ENCODE measurements at places on chromosomes 6 and 20. TPM values are rescaled to one million over a fixed set of nuclear protein-coding genes. Genes with fewer than 3 reads are reported as not detected.

DNA sequence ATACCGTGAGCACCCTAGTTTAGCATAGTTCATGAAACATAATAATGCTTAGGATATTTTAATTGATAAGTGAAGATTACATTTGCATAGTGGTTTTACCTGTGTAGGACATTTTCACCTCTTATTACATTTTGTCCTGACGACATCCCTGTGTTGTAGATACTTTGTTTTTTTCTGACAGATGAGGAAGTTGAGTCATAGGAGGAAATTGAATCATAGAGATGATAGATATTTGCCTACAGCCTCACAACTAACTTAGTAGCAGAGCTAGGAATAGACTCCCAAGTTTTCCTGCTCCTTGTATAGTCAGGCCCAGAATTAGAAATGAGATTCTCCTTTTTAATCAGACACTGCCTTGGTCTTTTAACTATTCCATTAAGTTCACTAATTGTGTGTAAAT is 100.5 kb upstream of the SUPT3H start:
- no peak for DNase-seq

GRCh38 chr20:30486103-30486478 is 771.4 kb upstream of the DEFB115 start:
- no peak for DNase-seq

Gene MCCD1
- not detected for total RNA-seq

DNA sequence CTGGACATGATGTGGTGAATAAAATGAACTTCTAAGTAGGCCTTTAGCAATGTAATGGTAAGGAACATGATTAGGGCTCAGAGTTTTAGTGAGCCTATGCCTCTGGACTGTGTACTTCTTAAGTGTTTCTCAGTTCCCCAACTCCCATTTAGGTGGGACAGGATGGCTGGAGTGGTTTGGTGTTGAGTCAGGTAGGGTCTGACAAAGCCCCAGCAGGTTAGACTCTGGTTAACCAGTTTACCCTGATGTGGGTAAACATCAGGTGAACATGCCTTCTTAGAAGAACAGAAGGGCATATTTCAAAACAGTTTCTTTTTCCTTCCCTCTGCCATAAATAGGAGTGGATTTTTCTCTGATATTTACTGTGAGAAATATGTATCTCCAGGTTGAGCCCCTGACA is 1548.7 kb downstream of the GRIK2 start:
- no peak for DNase-seq

Gene TAGAP
- total RNA-seq = 0.05 TPM

DNA sequence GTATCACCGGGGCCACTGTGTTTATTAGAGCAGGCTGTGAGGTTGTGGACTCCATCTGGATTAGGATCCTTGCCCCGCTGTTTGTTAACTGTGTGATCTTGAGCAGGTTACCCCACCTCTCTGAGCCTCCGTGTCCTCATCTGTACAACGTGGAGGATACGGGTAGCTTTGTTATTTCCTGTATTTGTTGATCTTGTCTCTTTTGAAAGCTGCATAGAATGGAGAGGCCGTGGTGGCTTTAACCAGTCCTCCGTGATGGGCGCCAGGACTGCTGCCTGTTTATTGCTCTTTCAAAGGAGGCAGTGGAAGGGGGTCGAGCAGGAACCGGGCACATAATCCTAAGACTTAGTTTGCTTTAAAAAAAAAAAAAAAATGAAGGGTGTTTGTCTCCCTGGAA is 22.9 kb downstream of the BCAS4 start:
- DNase-seq = no peak

DNA sequence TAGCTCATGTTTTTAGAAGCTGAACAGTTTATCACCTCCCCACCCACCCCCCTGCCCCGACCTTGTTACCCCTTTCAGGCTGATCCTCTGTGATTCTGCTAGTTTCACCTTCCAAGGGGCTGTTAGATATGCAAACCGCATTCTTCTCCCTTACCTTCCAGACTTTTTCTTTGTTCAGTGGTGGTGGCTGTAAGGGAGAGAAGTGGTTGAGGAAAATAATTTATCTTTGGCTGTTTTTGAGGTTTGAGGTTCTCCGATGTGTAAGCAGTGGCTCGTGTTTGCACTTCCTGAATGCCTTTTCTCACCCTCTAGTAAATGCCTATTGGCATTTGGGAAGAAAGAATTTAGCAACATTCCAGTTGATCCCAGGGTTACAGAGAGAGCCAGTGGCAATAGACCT is 69.4 kb upstream of the KCNG1 start:
- no peak for DNase-seq

GRCh38 chr6:1547785-1548184 is 61.9 kb upstream of the FOXC1 start:
- no peak for DNase-seq

DNA sequence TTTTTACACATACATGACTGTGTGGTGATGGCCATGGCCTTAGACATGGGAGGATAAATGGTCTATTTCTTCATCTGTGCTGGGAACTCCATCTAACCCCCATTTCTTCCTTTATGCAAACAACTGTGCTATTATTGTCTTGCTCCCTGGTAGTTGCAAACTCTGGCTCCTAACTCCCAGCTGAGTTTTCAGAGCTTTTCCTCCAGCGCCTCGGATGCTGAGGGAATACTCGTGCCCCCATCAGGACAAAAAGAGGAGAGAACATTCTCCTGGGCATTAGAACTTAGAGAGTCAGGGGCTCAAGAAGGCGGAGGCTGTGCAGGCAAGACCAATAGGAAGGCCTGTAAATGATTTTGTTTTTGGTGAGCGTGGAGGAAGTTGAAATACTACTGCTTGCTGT is 2.1 kb downstream of the DAAM2 start:
- DNase-seq = no peak

DNA sequence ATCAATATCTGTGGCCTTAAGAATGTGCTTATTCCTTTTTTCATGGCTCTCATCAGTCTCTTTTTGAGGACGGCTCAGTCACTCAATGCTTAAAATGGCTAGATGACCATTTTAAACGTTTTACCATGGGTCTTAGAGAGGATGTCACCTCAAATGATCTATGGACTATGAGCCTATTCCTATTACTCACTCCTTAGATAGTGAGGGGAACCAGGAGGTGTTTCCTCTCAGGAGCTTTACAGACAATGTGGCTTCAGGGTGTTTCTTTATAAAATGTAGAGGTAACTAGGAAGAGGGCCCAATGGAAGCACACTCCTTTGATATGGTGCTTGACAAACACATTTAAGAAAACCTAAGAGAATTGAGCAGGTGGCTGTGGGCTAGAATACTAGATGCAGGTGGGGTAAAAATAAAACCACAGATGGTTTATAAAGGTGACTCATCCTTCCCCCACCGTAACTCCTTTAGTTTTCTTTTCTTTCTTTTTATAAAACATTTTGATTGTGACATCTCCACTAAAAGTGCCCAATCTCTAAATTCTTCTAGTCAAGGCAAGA is 1.5 kb upstream of the TMEM200A start:
- DNase-seq = no peak

GRCh38 chr6:2622671-2623070 is 128.1 kb downstream of the MYLK4 start:
- DNase-seq = no peak

GRCh38 chr6:11538052-11538818 is 686 bp downstream of the TMEM170B start:
- DNase-seq = peak; percentile 25

Gene ADGRF1
- not detected for total RNA-seq

Gene CRYBG1
- 2.2 TPM for total RNA-seq

Gene NUP43
- total RNA-seq = 51.5 TPM

DNA sequence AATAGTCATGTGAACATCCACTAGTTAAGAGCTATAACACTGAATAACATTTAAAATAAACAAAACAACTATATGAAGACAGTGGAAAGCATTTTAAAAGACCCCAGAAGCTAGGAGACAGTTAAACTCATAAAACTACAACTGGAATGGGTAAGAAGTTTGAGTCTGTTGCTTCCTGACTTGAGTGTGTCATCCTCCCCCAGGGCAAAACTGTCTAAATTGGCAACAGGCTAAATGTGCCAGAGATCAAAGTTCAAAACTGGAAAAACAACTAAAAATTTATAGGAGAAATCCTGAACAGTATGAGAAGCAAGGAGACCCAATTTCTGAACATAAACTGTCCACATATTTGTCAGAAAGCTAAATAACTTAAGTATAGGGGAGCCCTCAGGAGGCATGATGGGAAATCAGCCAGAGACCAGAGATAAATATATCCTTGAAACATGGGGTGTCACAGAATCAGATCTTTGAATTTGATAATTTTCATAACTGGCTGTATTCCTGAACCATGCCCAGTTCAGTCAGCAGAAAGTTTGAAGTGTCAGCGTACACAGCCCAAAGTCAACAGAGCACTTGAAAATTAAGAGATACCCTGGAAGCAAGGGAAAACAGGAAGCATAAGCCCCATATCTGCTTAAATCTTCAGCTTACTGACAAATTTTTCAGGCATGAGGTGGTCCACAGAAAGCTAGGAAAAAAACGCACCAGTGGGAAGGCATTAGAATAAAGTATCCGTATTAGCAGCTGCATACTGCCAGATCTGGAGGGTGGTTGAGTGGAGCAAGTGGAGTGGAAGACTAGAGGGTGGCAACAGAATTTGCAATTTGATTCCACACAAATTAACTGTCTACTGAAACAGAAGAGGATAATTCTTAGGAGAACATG is 516.1 kb upstream of the MAN1A1 start:
- DNase-seq = no peak

All from myocyte (in vitro differentiated cells).